GM23338 (cell line): ENCODE measurements at places on chromosomes 4 and X.

GRCh38 chr4:149965206-149965605 is 113.0 kb upstream of the DCLK2 start:
- DNase-seq: no peak

GRCh38 chrX:30610026-30610425 is 32.5 kb upstream of the TASL start:
- DNase-seq: no peak

DNA sequence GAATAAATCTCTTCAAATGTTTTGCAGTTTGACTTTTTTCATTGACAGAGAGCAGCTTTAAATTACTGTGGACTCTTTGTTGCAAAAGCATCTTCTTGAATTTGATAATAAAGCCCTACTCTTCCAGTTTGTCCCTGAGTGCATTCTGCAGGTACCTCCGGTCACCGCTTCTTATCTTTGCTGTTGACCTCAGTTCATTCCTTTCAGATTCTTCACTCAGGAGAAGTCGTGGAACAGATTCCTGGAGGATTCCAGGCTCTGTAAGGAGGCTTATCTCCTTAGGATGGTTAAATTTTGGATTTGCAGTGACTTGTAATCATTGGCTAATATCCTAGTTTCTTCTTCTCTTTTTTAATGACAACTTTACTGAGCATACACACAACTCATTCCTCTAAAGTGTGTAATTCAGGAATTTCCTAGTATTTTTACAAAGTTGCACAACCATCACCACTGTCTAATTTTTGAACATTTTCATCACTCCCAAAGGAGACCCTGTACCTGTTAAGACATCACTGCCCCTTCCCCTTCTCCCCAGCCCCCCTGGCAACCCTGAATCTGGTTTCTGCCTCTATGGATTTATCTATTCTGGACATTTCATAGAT is 22.0 kb downstream of the TBL1X start:
- no peak for DNase-seq

GRCh38 chr4:52911684-52912294 is 49.7 kb downstream of the RASL11B start:
- DNase-seq: peak; percentile 96

DNA sequence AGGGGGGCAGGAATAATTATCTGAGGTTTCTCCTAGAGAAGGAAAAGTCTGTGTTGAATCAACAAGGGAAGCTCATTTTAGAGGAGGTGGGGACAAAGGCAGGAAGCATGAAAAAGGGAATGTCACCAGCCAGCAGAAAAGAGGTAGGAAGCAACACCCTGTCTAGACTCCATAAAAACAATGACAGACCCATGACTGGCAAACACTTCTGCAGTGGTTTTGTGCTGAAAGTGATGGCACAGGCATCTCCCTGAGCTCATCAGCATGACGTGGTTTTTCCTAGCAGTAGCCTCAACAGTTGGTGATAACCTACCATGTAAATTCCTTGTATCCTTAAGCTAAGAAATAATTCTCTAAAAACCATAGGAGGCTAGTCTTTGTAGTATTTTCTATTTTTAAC is 110.7 kb upstream of the GALNT7 start:
- no peak for DNase-seq

DNA sequence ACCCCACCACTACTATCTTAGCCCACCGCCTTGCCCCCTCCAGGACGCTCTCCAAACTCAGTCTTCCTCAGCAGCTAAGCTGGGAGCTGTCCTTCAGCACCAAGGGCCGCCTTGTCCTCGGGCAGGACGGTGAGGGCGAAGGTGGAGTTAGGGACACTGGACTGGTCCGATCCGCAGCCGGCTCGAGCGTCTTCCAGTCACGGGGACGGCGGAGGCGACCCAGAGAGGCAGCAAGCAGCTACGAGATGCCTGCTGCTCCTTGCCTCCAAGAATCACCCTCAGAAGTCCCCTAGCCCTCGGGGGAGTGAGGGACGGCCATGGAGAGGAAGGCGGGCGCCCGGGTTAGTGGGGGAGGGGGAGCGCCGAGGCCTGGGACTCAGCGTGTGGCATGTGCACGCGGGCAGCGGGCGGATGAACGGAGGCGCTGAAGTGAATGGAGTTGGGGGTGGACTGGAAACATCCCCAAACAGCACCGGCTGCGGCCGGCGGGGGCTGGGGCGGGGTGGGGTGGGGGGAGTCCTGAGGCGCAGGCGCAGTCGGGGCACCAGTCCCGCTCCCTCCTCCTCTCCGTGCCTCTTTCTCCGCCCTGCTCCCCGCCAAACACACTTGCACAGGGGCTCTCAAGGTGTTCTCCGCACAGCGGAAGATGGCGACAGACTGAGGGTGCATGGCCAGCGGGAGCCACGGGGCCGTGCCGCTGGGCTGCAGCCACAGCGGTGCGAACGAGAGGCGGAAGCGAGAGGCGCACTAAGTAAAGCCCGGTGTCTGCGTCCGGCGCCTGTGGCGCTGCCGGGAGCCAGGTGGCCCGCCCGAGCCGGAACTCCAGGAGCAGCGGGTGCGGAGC is at the start of gene NALF2:
Gene NALF2 (plus strand): TSS at position 545 of the 844 bp plus-strand sequence. CDS start 957 bp downstream, outside the sequence.
- DNase-seq: peak; percentile 80

GRCh38 chr4:164204434-164204833 is 549.5 kb upstream of the SMIM31 start:
- DNase-seq: peak; percentile 67

- no peak for DNase-seq
These were observed 17.5 kb upstream of the SULT1E1 start for GRCh38 chr4:69877453-69877852.

DNA sequence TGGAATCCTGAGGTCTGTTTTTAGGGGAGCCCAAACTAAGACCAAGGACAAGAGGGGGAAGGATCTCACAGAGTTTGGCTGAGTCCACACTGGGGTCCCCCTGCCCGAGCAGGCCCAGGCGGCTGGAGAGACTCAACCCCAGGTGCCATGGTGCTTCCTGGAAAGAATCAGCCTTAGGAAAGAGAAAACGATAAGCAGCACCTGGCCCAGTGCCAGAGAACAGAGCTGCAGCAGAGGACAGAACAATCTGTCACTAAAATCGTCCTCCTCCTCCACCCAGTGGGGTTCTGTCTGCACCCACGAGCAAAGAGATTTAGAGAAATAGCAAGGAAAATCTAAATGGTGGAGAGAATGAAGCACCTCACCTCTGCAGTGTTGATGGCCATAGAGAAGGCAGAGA is 470.5 kb downstream of the BCOR start:
- DNase-seq: no peak

DNA sequence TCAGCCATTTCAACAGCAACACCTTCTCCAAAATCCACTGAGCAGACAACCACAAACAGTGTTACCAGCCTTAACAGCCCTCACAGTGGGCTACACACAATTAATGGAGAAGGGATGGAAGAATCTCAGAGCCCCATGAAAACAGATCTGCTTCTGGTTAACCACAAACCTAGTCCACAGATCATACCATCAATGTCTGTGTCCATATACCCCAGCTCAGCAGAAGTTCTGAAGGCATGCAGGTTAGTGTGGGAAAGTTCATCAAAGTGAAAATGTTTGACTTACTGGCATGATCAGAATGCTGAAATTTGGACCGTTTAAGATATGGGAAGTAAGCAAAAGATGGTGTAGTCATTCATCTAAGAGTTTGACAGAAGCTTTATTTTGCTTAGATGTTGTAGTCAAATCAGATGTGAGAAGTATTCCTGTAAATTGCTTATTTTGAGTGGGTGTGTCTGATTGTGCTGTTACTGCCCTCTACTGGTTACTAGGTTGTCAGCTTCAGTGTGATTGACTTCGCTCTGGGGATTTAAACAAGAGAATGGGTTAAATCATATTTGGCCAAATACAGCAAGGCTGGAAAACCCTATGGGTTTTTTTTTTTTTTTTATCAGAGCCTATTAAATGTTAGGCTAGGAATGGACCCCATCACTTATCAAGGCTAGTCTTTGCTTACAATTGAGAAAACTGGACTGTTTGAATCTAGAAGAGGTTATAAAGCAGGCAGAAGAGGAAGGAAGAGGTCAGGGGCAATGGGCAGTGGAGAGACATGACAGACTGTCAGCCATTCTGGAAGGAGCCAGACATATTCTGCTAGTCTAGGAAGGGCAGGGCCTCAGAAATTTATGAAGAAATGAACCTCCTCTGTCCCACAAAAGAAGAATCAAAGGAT is 130.3 kb downstream of the DIPK2B start:
- DNase-seq: peak; percentile 41

- no peak for DNase-seq
These were observed 85.2 kb downstream of the FHDC1 start for GRCh38 chr4:153021276-153021675.

GRCh38 chr4:74083546-74083945 is 15.4 kb downstream of the CXCL2 start:
- DNase-seq: no peak
